DMS79 (cell line): ENCODE measurements at places on chromosomes 4 and X.

DNA sequence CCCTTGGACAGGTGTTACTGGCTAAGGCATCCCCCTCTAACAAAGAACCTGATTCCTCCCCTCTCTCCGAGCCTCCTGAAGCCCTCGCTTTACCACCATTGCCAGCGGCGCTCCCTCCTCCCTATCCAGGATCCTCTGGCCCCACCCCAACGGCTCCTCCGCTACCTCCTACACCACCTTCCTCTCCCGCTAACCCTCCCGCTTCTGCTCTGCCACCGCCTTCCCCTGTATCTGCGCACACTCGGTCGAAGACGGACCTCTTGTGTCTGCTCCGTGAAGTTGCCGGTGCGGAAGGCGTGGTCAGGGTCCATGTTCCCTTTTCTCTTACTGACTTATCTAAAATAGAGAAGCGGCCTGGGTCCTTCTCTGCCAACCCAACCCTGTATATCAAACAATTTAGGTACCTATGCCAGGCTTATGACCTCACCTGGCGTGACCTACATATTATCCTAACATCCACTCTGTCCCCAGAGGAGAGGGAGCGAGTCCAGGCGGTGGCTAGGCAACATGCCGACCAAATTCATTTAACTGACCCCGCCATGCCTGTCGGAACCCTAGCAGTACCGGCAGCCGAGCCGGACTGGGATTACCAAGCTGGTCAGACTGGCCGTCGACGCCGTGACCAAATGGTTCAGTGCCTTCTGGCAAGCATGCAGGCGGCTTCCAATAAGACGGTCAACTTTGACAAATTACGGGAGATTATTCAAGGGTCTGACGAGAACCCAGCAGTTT, 958.9 kb downstream of the RPA4 start:
- no peak for DNase-seq

DNA sequence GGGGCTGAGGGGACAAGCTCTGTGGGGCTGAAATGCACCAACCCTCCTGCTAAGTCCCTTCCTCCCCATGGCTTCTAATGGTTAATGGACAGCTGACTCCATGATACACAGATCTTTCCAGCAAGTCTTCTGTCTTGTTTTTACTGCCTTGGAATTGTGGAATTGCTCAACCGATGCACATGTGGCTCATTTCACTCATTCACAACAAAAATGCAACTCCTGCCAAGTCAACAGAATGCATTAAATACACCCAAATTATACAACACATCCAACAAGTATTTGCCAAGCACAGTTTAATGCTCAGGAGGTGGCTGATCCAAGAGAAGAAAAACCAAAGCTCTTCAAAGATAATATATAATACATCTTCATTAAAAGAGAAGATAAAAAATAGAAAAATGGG, 61.9 kb upstream of the PAGE4 start:
- no peak for DNase-seq

DNA sequence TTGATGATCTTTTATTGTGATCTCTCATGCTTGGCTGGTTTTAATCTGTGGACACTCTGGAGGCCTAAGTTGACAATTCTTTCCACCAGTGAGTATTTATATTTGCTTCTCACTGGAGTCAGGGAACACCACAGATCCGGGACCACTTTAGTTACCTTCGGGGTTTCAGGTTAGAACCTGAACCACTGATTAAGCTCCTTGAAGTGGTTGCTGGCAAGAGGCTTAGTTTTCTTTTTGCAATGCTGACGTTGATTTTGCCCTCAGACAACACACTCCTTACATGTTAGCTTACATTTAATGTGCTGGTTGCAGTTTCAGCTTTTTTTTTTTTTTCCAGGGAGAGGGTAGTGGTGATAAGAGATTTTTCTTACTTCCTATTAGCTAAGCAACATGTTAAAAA, 10.5 kb upstream of the ZNF330 start:
- no peak for DNase-seq

- DNase-seq = no peak
Measured at GRCh38 chrX:136227074-136227473, 24.1 kb downstream of the MAP7D3 start.

- no peak for DNase-seq
Measured at GRCh38 chrX:46812445-46812844, 24.4 kb upstream of the RP2 start.

- no peak for DNase-seq
Measured at GRCh38 chrX:152878976-152879755, 18.7 kb upstream of the ZNF185 start.

- no peak for DNase-seq
Measured at GRCh38 chrX:104195489-104196084, 29.3 kb downstream of the FAM199X start.

DNA sequence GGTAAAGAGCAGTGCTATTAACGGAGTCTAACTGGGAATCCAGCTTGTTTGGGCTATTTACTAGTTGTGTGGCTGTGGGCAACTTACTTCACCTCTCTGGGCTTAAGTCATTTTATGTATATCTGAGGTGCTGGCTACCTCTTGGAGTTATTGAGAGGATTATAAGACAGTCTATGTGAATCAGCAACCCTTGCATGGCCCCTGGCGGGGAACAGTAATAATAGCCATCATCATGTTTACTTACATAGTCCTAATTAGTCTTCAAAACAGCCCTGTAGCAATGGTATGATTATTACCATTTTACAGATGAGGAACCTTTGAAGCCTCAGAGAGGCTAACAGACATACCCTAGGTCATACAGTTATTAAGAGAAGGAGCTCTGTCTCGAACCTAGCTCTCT, 1.5 kb downstream of the HPRT1 start:
- DNase-seq = no peak

- DNase-seq = no peak
Measured at GRCh38 chr4:13244444-13244843, 239.7 kb downstream of the RAB28 start.

GRCh38 chrX:109533005-109533404, 3.6 kb upstream of the NXT2 start:
- no peak for DNase-seq

GRCh38 chr4:66927937-66928336, 617.4 kb downstream of the CENPC start:
- peak; percentile 51 for DNase-seq

DNA sequence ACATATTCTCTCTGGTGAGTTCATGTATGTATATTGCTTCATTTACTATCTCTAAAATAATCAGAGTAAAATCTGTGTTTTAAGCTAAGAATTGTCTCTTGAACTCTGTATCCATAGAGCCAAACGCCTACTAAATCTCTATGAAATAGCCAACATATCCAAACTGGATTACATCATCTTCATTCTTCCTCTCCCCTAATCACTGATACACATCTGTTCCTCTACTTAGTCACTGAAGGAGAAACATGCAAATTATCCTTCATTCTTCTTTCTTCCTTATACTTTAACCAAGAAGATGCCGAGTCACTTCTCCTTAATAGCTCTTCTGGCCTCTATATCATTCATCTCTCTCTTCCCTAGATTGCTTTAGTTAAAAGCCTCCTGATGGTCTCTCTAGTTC, 630.4 kb upstream of the FTHL17 start:
- no peak for DNase-seq

DNA sequence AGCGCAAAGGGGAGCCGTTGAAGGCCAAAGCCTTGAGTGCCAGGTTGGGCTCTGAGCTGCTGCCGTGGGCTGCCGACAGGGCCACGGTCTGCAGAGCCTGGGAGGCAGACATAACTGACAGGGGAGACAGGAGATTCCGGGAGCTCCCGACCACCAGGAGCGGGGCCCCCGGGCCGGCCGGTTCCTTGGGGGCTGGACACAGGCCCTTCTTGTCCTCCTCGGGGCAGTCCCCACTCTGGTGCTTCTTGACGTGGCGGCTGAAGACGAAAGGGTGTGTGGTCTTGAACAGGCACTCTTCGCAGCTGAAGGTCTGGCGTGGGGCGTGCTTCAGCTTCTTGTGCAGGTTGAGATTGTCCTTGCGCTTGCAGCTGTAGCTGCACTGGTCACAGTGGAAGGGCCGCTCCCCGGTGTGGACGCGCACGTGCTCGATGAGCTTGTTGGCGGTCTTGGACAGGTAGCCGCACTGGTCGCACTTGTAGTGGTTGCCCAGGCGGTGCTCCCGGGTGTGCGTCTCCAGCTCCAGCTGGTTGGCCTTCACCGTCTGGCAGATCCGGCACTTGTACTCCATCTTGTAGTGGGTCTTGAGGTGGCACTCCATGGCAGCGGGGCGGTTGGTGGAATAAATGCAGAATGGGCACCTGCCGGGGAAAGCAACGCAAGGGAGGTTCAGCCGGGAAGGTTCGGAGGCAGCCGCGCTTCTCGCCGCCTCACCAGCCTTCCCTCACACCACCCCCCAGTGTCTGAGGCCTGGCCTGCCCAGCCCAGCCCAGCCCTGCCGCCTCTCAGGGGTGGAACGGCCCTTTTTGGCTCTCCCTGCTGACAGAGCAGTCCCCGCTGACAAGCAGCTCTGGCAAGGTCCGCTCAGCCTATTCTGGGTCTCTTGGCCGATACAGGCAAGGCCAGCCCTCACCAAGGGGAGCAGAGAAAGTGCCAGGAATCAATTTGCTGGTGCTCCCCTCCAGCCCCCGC, 81.3 kb downstream of the C4orf51 start:
- no peak for DNase-seq

- DNase-seq = no peak
Measured at GRCh38 chr4:48727666-48728459, 52.2 kb downstream of the FRYL start.

DNA sequence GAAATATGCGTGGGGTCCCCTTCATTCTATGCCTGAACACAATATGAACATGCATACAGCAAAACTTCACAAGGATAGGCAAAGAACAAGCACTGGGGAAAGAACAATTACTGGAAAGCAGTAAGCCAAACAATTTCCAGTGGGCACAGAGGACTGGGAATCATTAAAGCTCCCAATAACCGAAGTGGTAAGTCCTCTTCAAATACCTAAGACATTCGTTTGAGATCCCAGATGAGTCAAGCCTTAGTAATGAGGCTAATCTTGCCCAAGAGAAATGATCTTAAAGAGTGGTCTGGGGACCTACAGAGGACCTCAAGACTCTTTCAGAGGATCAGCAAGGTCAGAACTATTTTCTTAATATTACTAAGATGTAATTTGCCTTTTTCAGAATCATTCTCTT, 28.6 kb downstream of the ANAPC10 start:
- DNase-seq = no peak

DNA sequence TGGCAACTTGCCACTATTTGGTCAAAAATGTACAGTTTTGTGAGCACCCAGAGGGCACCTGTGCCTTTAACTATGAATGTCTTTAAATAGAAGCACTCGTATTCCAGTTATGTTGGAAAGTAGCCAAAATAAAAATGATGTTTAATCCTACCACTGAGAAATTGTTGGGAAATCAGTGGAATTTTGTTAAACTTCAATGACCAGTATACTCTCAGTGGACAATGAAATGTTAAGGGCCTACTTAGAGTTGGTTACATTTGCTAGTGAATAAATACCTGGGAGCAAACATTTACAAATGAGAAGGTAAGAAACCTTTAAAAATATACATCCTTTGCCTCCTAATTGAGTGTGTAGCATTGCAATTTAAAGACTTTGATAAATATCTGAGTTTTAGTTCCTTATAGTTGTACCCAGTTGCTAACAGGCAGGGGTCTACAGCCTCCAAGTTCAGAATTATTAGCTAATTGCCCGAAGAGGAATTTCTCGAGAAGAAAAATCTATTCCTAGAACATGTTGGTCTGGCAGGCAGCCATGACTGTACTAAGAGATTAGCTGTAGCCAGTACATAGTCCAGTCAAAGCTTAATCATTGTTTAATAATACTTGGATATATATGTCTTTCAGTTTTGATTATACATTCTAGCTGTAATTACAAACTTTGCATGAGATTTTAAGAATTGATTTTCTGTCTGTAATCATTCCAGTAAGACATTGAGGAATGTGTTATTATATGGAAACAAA, 93.2 kb downstream of the IL1RAPL2 start:
- DNase-seq = no peak

DNA sequence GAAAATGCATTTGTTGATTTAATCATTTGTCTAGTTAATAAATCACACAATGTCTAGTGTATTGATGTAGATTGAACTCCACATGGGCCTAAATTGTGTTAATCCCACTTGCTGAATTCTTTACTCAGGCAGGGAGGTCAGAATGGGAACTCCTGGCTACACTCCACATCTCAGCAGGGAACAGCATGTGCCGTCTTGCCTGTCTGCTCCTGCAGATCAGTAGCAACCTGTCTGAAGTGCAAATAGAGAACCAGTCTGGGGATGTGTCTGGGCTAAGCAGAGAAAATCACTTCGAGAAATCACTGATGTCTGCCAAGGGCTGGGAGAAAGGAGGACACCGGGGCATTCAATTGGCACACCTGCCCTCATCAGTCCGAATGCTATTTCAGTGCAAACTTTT, 16.5 kb upstream of the MXRA5 start:
- no peak for DNase-seq

- no peak for DNase-seq
Measured at GRCh38 chr4:38026158-38026740, 66.1 kb downstream of the PTTG2 start.

DNA sequence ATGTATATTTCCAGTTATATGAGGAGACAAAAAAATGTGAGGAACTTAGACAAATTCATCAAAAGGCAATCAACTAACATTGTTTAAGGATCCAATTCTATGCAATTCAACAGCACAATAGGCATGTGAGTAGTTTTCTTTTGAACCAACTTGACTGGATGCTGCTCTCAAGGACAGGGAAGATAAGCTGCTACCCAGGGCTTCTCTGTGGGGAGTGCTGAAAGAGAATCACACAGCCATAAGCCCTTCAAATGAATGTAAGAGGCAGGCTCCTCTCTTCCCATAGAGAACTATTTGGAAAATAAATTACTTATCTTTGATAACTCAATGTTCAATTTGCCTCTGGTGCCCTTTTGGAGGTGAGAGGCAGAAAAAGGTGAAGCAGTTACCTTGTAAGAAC, 1413.6 kb downstream of the PCDH7 start:
- DNase-seq = no peak

GRCh38 chr4:187183346-187183745, 459.7 kb upstream of the FAT1 start:
- DNase-seq = no peak

DNA sequence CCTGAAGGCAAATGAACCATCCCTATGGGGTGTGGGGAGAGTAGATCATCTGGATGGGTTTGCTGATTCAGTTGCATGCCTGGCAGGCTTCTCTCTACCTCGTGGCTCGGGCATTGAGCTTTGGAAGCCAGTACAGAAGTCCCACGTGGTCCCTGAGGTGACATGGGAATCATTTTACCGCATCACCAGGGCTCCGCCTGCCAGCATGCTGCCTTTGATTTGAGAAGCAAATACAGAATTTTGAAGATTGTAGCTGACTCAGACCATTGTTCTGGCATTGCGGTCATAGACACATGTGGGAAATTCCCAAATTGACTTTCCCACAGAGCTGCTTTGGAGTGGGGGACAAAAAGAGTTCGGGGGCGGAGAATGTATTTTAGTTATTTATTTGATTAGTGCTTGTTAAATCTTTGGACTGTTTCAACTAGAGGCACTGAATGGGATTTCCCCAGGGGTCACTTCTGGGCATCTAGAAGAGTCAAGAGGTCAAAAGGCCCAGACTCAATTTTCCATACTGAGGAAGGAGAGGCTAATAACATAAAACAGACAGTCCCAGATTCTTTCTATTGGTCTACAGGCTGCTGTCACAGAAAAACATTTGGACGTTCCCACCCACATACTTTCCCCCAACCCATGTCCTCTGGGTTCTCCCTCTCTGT, 79.3 kb downstream of the NHSL2 start:
- DNase-seq = no peak
